ENCODE measurements at places on chromosomes 12 and 14.

- no peak for DNase-seq
These were observed 31.5 kb upstream of the GZMB start for GRCh38 chr14:24665440-24665991.

- peak; percentile 21 for DNase-seq
These were observed 68.0 kb downstream of the RNF34 start for GRCh38 chr12:121467638-121468498.

- DNase-seq: no peak
These were observed 66.7 kb downstream of the PTPN21 start for GRCh38 chr14:88488081-88488480.

DNA sequence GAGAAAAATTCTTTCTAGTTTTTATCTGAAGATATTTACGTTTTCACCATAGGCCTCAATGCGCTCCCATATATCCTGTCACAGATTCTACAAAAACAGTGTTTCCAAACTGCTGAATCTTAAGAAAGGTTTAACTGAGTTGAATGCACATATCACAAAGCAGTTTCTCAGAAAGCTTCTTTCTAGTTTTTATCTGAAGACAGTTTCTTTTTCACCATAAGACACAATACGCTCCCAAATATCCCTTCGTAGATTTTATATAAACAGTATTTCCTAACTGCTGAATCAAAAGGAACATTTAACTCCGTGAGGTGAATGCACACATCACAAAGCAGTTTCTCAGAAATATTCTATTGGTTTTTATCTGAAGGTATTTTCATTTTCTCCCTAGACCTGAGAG lies 385.5 kb downstream of the ALG10 start:
- no peak for DNase-seq

DNA sequence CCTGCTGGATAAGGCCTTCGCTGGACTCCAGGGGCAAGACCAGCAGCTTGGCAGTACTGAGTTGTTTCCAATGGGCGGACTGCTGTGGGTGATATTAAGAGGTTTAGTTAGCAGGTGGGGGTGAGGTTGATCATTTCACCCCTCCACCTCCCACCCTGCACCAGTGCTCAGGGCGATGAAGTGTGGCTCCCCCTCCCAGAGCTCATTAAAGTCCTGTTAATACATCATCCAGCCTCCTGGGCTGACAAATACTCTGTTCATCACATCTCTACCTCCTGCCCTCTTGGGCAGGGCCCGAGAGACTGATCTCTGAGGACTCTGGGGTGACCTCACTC lies 2.4 kb upstream of the FIGNL2 start:
- no peak for DNase-seq

DNA sequence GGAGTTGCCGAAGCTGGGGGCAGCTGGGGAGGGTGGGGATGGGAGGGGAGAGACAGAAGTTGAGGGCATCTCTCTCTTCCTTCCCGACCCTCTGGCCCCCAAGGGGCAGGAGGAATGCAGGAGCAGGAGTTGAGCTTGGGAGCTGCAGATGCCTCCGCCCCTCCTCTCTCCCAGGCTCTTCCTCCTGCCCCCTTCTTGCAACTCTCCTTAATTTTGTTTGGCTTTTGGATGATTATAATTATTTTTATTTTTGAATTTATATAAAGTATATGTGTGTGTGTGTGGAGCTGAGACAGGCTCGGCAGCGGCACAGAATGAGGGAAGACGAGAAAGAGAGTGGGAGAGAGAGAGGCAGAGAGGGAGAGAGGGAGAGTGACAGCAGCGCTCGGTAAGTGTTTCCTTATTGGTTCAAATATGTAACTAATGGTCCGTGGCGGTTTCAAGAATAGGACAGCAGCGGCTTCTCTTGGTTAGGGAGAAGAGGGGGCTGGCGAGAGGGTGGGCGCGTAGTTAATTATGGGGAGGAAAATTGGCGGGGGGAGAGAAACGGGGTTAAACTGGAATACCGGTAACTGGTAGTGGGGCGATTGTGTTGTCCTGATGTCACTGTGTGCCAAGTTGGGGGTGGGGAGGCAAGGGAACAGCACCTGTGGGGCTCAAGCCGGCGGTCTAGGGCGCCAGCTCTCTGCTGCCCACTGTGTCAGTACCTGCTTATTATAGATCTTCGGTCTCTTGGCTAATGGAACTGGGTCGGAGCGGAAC lies 8.4 kb downstream of the HOXC8 start:
- peak; percentile 59 for DNase-seq

GRCh38 chr12:94649349-94650142 lies 811 bp downstream of the TMCC3 start:
- peak; percentile 20 for DNase-seq

DNA sequence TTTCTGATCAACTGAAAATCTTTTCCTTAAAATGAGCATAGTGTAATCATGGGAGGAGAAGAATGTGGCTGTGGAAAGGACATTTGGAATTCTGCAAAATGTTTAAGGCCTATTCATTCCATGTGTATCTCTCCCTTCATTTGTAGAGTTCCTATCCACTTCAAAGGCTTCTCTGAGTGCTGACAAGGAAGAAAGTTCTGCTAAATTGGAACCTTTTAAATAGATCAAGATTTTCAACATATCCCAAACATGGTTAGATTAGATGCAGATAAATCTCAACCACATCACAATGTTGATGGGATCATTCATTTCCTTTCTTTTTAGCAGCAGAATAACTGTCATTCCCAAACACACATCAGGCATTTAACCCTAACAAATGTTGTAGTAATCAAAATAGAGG lies 28.4 kb upstream of the SIX1 start:
- DNase-seq: no peak

GRCh38 chr12:6062757-6063735 lies 61.4 kb downstream of the VWF start:
- peak; percentile 54 for DNase-seq

GRCh38 chr12:98519257-98519907 lies 4.0 kb downstream of the TMPO start:
- DNase-seq: no peak

- DNase-seq: peak; percentile 62
These were observed 37.4 kb downstream of the RASSF8 start for GRCh38 chr12:25995906-25996305.

DNA sequence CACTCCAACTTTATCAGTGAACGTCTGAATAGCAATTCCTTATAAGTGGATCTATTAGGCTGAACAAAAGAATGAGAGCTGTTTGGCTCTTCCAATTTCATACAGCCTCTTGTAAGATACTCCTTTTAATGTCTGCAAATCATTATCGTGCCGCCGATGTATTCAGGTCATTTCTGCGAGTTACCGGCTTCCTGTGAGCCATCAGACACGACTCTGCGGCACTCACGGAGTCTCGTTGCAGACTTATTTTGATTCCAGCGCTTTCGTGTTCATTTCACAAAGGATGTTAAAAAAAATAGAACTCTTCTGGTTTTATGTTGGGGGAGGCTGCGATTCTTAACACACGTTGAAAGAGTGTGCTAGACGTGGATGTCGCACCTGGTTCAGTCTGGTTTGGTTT lies 106.6 kb downstream of the GLT1D1 start:
- DNase-seq: no peak

GRCh38 chr14:69261761-69262331 lies 1.9 kb downstream of the GALNT16 start:
- peak; percentile 62 for DNase-seq

DNA sequence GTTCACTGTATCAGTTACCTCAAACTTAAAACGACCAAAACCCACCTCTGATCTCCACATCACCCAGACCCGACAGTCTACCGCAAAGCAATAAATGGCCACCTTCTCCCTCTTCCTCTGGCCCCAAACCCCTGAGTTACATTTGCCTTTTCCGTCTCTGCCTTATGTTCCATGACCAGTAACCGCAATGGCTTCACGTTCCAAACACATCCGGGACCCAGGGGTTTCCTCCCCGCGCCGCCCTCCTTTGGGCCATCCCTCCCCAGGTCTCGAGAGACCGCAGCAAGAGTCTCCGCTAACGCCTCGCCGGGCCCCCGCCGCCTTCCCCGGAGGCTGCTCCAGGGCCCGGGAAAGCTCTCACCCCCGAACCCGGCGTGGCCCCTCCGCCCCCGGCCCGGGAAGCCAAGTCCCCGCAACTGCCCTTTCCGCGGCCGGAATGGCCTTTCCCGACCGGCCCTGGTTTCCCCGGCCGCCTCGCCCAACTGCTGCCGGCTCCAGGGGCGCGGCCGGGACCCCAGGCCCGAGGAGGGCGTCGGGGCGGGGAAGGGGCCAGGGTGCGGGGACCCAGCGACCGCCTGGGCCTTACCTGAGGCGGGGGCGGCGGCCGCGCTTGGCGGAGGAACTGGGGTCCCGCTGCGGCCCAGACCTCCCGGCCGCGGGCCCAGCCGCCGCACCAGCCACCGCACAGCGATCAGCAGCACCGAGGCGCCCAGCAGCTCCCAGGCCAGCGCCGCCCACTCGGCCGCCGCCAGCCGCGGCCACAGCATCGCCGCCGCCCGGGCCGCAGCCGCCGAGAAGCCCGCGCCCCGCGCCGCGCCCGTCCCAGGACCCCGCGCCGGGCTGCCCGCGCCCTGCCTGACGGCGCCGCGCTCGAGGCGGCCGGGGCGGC lies at the start of gene ANKLE2:
Gene ANKLE2, minus strand, starts transcription at position 801 of the 889 bp plus-strand sequence. Its CDS starts 34 bp downstream, at position 767.
- DNase-seq: peak; percentile 75

DNA sequence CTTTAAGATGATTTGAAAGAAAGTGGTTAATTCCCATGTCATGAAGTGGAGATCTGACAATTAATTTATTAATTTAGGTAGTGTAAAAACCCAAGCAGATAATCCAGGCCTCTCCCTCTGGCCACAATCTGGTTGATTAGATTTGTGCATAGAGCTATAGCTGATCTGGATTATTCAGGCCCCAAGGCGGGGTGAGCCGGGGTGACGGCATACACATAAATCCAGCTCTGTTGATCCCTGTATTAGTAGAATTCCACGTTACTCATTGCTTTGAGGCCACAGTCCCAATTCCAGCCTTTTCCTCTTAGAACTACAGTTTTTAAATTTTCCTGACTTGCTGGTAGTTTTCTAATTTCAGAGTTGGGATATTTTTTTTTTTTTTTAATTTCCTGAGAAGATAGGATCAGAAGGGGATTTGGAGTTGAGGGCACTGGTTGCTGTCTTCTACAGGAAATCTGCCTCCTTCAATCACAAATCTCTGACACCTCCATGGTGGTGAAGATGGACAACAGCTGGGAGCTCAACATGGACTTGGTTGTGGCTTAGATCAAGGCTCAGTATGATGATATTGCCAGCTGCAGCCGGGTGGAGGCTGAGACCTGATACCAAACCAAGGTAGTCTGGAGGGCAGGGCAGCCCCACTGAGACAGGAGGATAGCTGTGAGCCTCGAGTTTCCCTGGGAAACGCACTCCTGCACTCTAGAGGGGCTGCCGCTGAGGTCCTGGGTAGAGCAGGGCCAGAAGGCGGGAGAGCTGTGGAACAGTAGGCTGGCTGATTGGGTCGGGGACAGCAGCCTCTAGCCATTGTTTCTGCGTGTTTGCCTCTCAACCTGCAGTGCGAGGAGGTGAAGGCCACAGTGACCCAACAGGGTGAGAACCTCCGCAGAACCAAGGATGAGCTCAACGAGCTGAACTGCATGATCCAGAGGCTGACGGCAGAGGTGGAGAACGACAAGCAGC lies 19.4 kb downstream of the KRT85 start:
- DNase-seq: no peak

DNA sequence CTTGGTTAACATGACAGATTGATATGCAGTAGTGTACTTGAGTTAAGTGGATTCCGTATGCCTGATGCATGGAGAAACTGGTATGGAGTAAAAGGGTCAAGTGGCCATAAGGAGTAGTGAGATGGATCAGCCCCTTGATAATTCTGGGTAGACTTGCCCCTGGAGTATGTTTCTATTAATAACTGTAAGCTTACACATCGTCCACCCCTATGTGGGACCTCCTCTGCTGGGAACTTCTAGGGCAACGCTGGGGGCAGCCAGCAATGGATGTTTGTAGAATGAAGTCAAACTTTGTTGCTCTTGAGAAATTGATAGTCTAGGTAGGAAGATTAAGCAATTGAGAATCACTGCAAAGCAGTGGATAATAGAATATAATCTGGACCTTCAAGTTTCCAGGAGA lies 3.5 kb downstream of the C12orf75 start:
- DNase-seq: peak; percentile 89

GRCh38 chr12:64160711-64161060 lies 61.4 kb downstream of the KICS2 start:
- peak; percentile 78 for DNase-seq

- no peak for DNase-seq
These were observed 31.7 kb downstream of the TTC5 start for GRCh38 chr14:20274062-20274461.

GRCh38 chr14:101821528-101821927 lies 60.0 kb downstream of the PPP2R5C start:
- no peak for DNase-seq

DNA sequence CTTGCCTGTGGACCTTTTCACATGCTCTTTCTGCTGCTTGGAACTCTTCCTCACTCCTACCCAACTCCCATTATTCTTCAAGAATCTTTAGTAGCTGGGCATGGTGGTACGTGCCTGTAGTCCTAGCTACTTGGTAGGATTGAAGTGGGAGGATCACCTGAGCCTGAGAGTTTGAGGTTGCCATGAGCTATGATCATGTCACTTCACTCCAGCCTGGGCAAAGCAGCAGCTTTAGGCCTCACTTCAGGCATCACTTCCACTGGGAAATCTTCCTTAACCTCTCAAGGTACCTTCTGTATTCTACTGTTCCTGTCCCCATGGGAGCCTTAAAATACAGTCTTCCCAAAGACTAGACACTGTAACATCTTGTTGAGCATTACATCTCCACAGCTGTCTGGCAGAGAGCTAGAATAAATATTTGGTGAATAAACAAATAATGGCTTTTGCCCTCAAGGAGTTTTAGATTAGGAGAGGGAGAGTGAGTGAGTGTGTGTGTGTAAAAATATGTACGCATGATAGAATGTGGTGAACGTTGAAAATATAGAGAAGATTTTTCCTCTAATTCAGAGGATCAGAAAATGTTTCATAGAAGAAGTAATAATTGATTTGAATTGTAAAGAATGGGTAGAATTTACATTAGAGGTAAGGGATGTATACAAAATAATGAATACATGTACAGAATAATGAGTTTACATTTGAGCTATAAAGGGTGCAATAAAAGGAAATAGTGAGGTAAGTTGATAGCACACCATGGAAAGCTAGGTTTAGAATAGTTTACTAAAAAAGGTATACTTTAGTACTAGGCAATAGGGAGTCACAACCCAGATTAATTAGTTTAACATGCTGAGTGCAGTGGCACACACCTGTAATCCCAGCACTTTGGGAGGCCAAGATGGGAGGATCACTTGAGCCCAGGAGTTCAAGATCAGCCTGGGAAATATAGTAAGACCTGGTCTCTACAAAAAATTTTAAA lies 29.2 kb upstream of the BMAL2 start:
- no peak for DNase-seq

- no peak for DNase-seq
These were observed 16.7 kb upstream of the CRY1 start for GRCh38 chr12:107109726-107110719.

GRCh38 chr12:57461276-57461916 lies 1.8 kb downstream of the GLI1 start:
- DNase-seq: peak; percentile 73

- DNase-seq: no peak
These were observed 22.7 kb upstream of the PPM1A start for GRCh38 chr14:60226298-60226697.

- peak; percentile 37 for DNase-seq
These were observed 11.0 kb upstream of the IRF2BPL start for GRCh38 chr14:77039285-77040058.

Data from EL (cell line).